ENCODE measurements at places on chromosomes 1 and 21.

- no peak for DNase-seq
These were observed 14.0 kb downstream of the PRR9 start for GRCh38 chr1:153231363-153231762.

- DNase-seq, result no peak
These were observed 11.9 kb upstream of the GPX7 start for GRCh38 chr1:52590266-52590665.

GRCh38 chr1:193419295-193419694, 232.9 kb upstream of the B3GALT2 start:
- no peak for DNase-seq

DNA sequence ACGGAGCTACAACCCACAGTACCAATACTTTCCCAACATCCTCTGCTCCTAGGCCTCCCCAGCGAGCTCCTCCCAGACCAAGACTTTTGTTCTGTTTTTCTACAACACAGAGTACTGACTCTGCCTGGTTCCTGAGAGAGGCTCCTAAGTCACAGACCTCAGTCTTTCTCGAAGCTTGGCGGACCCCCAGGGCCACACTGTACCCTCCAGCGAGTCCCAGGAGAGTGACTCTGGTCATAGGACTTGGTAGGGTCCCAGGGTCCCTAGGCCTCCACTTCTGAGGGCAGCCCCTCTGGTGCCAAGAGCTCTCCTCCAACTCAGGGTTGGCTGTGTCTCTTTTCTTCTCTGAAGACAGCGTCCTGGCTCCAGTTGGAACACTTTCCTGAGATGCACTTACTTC, 20.6 kb downstream of the PLA2G5 start:
- no peak for DNase-seq

DNA sequence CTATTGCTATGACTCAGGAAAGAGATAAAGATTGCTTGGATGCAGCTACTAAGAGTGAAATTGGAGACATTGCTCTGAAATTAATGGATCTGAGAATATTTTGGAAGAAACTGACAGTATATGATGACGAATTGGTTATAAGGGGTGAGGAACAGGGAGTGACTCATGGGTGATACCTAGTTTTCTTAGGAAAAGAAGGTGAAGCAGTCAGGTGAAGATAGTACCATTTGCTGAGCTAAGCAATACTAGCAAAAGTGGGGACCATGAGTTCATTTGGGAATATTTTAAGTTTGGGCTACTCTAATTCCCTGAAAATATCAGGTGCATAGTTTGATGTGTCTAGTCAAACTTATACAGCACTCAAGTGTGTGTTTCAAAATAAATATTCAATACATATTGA, 260.1 kb upstream of the NFIA start:
- no peak for DNase-seq

- peak; percentile 65 for DNase-seq
These were observed 39.0 kb upstream of the CADM3 start for GRCh38 chr1:159132271-159132881.

DNA sequence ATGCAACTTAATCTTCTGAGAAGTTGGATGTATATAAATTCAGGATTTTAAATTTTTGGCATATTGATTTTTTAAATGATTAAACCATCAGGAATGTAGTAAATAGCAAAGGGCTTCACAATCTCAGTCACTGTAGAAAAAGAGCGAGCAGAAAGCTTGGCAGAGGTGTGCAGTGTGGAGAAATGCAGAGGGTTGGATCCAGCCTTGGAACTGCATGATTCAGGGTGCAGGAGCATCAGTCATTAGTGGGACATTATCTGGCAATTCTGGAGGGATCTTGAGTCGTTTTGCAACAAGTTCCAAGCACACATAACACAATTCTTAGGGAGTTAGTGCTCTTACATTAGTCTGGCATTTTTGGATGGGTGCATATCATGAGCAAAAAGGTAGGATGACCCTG, 267.9 kb downstream of the PLA2G4A start:
- no peak for DNase-seq

GRCh38 chr21:33067457-33067856, 2.5 kb upstream of the OLIG1 start:
- DNase-seq, result no peak

- no peak for DNase-seq
These were observed 9.9 kb downstream of the SEC16B start for GRCh38 chr1:177959811-177960515.

- DNase-seq, result no peak
These were observed 49.0 kb downstream of the BRINP2 start for GRCh38 chr1:177219554-177220458.

- DNase-seq, result no peak
These were observed 226.4 kb downstream of the PLA2G4A start for GRCh38 chr1:187054862-187055757.

- no peak for DNase-seq
These were observed 23.1 kb downstream of the MTF2 start for GRCh38 chr1:93102142-93102541.

DNA sequence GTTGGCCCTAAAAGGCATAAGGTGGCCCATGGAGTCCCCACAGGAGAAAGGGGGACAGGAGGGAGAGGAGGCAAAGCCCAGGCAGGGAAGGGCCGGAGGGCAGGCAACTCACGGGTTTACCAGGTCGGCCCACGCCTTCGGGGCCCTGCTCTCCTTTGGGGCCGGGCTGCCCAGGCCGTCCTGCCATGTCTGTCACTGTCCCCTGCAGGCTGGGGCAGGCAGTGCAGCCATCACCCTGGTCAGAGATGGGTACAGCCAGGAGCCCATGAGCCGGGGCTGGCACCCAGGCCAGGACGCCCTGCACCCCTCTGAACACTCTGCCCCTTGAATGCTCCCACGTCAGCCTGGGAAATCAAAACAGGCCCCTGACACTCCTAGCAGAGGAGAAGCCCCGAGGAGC, 19.8 kb downstream of the COL16A1 start:
- DNase-seq, result peak; percentile 41

DNA sequence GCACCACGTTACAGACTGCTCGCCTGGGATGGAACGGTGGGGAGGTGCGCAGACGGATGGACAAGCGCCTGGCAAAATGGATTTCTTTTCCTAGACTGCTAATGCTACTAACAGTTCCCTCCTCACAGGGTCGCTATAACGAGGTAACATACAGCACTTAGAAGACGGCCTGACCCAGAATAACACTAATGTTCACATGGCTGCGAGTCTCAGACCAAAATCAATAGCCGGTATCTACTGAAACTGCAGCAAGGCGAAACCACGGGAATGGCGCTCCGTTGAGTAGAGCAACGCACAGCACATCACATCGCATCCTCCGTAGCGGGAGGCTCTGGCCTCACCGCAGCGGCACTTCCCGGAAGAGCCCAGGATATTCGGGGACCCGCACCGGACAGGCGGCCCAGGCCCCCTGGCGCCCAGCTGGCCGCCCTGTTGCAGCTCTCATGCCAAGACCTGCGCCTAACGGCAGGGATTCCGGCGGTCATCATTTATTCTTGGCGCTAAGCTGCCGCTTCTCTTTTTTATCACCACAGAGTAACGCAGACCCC, 46.6 kb downstream of the VPS26C start:
- DNase-seq, result peak; percentile 46

DNA sequence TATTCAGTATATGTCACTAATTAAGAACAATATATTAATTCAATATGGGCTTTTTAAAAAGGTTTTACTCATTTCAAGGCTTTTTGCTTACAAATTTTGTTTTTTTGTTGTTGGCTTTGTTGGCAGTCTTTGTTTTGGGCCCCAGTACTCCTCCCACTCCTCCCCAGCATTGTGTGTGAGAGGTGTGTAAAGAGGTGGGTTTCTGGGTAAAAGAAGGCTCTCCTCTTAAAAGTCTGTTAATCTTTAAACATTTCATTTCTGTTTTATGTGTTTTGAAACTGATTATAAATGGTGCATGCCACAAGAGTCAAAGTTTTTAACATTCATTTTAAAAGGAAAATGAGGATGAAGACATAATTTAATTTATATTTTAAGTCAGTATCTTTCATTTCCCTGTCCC, 79.6 kb downstream of the SASS6 start:
- DNase-seq, result no peak

GRCh38 chr1:26317612-26318337, at the start of gene CD52:
CD52 (plus strand) TSS chr1:26317958; CDS start chr1:26318018, 60 bp downstream.
- DNase-seq, result peak; percentile 79

DNA sequence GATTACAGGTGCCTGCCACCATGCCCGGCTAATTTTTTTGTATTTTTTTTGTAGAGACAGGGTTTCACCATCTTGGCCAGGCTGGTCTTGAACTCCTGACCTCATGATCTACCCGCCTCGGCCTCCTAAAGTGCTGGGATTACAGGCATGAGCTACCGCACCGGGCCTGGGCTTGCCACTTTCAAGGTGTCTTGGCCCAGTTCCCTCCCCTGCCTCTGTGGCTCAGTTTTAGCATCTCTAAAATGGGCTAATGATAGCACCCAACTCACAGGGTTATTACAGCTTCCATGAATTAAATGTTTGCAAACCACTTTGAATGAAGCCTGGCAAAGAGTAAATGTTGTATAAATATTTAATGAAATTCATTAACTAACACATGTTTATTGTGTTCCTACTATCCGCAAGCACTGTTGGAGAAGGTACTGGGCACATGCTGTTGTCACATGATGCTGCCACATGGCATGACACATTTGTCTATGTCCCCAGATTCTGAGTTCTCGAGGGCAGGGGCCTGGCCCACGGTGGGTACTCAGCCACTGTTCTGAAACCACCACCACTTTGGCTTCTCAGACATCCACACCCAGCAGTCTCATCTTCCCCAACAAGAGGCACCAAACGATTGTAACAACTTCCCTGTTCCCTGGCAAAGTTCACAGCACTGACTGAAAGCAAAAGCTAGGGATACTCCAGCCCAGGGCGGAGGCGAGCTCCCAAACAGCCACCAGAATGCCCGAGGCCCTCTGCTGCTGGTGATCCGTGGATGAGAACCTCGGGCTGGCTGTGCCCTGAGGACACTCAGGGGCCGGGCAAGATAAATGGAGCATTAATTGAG, 9.7 kb downstream of the IFFO2 start:
- DNase-seq, result no peak

DNA sequence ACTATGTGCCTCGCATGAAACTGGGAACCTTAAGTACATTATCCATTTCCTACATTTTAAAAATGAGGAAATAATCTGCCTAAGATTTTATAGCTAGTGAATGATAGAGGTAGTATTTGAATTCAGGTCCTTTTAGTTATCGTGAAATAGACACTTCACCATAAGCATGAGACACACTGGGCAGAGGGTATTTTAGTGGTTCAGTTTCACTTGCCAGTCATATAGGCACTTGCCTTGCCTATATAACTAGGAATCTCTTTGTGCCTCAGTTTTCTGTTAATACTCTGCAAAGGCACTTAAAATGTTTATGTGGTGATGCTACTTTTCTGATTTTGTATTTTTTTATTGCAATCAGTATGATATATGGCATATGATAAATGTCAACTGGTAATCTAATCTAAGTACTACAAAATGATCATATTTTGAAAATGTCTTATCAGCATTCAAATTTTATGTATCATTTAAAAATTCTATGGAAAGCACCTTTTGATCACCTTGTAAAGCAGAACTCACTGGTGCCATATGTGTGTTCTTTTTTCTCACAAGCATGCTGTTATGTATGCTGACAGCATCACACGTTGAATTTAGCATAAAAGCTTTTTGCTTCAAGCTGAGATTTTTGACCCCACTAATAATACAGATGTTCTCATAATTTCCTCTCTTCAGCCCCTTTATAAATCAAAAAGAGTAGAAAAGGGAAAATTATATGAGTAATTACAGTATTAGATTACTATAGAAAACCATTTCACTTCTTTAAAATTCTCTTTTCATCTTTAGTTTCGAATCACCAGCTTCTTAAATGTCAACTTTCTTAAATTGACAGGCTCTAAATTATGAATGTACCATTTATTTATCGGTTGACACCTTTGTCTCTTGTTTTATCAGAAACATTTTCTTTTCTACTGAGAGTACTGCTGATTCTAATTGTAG, 52.6 kb downstream of the RPS6KC1 start:
- peak; percentile 10 for DNase-seq

DNA sequence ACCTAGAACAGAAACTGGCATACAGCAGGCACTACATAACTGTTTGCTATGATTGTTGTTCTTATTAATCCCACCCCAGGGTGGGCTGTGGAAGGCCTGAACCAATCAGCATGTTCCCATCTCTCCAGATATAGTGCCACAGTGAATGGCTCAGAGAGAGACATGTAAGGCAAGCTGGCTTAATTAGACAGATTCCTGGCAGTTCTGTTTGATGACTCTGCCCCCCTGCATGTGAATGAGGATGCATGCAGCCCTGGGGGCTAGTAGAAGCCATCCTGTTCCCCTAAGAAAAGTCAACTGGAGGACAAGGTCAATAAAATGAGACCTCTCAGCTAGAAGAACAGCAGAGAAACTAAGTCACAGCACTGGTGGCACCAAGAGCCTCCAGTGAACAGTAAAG, 130.3 kb downstream of the GLIS1 start:
- DNase-seq, result no peak

- peak; percentile 49 for DNase-seq
These were observed 836 bp upstream of the FBLIM1 start for GRCh38 chr1:15757575-15758342.

- no peak for DNase-seq
These were observed 422.6 kb upstream of the NEGR1 start for GRCh38 chr1:72704841-72705477.

- no peak for DNase-seq
These were observed 2.4 kb upstream of the FAM110D start for GRCh38 chr1:26156285-26157038.

DNA sequence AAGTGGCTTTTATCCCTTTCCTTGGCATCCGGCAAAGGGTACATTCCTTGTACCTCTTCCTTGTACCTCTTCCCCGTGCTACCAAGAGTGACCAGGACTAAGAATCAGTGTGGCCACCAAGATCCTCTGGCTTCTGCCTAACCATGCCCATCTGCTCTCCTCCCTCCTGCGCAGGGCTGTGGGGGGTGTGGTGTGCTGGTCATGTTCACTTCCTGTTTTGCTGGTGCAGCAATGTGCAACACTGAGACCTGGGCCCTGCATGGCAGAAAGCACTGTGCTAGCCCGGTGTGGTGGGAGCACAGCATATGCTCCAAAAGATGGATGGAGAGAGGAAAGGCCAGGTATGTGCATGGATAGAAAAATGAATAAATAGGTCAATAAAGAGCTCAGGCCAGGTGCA, 33.3 kb upstream of the TENT5C start:
- no peak for DNase-seq

DNA sequence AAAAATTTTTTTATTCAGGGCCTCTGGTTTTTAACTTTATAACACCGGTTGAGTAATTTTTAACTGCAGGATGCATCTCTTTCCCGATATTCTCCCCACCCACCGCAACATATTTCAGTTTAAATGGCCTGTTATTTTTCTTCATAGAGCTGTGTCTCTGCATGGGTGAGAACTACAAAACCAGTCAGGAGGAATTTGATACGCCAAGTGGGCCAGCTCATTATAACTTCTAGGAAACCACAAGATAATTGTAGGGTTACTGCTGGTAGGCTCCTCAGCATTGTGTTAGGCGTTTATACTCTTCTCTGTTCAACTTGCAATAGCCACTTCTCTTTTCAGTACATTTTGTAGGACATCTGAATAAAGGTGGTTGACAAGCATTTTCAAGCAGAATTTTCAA, 169.7 kb downstream of the PBX1 start:
- no peak for DNase-seq

DNA sequence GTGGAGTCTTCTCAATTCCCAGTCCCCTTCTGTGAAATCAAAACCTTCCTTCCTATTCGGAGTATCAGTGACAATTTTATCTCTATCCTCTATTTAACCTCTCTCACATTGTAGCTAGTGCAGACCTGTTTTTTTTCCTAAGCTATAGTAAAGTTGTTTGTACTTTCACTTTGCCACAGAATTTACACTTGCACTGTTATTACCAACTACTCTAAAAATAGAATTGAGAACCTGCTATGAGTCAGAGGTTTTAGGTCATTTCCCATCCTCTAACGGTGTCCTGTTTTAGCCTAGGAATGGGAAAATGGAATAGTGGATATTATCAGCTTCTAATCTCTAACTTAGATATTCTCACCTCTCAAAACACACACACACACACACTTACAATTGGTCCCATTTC, 862.7 kb downstream of the NCAM2 start:
- DNase-seq, result no peak
